H1 (cell line): ENCODE measurements at places on chromosomes 7 and 10.
A peak's percentile ranks its signal among the peaks of the same experiment; 100 is the strongest.

- no peak overlapping the region for H3K4me3 ChIP-seq
- no peaks in the 10 kb centered on the region for H3K27me3 ChIP-seq
- H3K36me3 ChIP-seq = no peaks in the 10 kb centered on the region
- no peak for DNase-seq
- H3K27ac ChIP-seq = no peak overlapping the region
These were observed 59.6 kb upstream of the CAPZA2 start for GRCh38 chr7:116802746-116803152.

GRCh38 chr10:36808625-36809362 lies 316.6 kb upstream of the ANKRD30A start:
- no peaks in the 10 kb centered on the region for H3K4me1 ChIP-seq
- no peak overlapping the region for H3K4me3 ChIP-seq
- H3K36me3 ChIP-seq = no peaks in the 10 kb centered on the region
- H3K27me3 ChIP-seq = no peaks in the 10 kb centered on the region

DNA sequence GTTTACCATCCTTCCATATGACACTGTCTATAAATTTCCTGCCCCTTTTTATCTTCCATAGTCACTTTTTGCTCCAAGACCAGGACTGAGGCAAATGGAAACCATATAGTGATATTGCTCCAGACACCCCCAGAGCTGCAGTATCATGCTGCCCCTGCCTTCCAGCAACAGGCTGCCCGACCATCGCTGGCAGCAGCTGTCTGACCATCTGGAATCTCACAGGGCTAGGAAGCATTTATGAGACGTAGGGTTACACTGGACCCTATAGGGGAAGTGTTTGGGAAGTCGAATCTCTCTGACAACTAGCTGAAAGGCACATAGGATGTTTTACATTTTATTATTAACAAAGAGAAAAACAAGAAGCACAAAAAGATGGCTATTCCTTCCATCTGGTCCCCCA lies 19.4 kb downstream of the ENO4 start:
- H3K27ac ChIP-seq = no peak overlapping the region
- DNase-seq = no peak
- peaks cover 6% of the 10 kb centered on the region for H3K4me1 ChIP-seq
- no peak overlapping the region for H3K4me3 ChIP-seq
- H3K27me3 ChIP-seq = peaks cover 1% of the 10 kb centered on the region
- H3K36me3 ChIP-seq = no peaks in the 10 kb centered on the region; the same call in 1 of the 2 replicates

GRCh38 chr7:155807789-155808548 lies 4.3 kb downstream of the SHH start:
- no peak overlapping the region for H3K27ac ChIP-seq
- peaks cover 51% of the 10 kb centered on the region for H3K4me1 ChIP-seq
- peaks cover 96% of the 10 kb centered on the region for H3K27me3 ChIP-seq
- no peaks in the 10 kb centered on the region for H3K36me3 ChIP-seq
- no peak for DNase-seq
- peak overlapping the region; percentile 9; the same call in 1 of the 2 replicates for H3K4me3 ChIP-seq

- no peak overlapping the region for H3K4me3 ChIP-seq
- H3K27me3 ChIP-seq = no peaks in the 10 kb centered on the region
- no peak overlapping the region for H3K27ac ChIP-seq
- H3K4me1 ChIP-seq = no peaks in the 10 kb centered on the region
- DNase-seq = no peak
These were observed 358.2 kb downstream of the FGFR2 start for GRCh38 chr10:121240011-121240410.

GRCh38 chr7:138691178-138691577 lies 10.0 kb downstream of the SVOPL start:
- no peaks in the 10 kb centered on the region for H3K27me3 ChIP-seq
- H3K36me3 ChIP-seq = no peaks in the 10 kb centered on the region
- no peak overlapping the region for H3K27ac ChIP-seq

- no peaks in the 10 kb centered on the region; the same call in 1 of the 2 replicates for H3K27me3 ChIP-seq
- no peak overlapping the region for H3K4me3 ChIP-seq
- no peak overlapping the region for H3K27ac ChIP-seq
- no peak for DNase-seq
These were observed 12.1 kb upstream of the NPVF start for GRCh38 chr7:25240340-25240739.

DNA sequence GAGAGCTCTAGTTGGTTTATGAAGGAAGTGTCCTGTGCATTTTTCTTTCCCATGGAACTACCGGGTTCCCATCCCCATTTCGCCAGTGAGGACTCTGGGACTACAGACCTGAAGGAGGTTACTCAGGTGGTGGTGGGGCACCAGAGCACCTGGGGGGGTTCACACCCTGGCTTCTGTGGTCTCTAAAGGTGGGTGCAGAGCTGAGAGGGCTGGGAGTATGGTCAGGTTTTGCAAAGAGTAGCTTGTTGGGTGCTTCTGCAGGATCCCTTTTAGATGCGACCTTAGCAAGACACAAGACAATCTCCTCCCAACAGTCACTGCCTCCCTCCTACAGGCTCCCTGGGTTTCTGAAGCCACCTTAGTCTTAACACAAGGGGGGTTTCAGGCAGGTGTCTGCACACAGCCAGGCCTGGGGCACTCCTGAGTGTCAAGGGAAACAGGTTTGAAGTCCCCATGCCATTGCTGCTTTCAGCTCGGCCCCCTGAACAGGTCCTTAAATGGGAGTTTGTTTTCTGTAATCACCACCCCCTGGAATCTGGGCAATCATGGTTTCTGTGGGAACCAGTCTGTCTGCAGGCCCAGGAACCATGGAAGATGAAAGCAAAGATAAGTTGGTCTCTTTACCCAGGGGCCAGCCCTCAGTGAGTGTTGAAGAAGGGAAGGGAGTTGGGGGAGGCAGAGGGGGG lies 9.9 kb upstream of the CXCL12 start:
- no peak overlapping the region for H3K4me3 ChIP-seq
- no peak for DNase-seq
- no peaks in the 10 kb centered on the region for H3K27me3 ChIP-seq
- H3K36me3 ChIP-seq = no peaks in the 10 kb centered on the region
- H3K4me1 ChIP-seq = peaks cover 4% of the 10 kb centered on the region; the same call in 1 of the 2 replicates

DNA sequence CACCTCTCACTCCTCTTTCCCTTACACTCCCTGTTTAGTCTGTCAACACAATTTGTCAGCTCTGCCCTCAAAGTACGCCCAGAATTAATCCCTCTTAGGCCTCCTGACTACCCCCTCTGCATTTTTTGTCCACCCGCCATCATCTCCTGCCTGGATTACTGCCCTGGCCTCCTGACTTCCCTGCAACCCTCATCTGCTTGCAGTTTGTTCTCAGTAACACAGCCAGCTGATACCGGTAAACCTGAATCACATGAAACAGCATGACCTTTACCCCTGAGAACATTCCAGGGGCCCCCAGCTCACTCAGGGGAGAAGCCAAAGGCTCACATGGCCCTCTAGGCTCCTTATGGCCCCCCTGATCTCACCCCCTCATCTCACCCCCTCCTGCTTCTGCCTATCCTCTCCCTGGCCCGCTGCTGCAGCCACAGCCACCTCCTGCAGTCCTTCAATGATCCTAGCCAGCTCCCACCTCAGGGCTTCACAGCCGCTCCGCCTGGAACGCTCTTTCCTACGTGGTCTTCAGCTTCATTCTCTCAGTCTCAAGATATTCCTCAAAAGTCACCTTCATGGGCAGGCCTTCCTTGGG lies 8.9 kb downstream of the C10orf53 start:
- no peaks in the 10 kb centered on the region for H3K36me3 ChIP-seq
- DNase-seq = no peak
- peak overlapping the region; percentile 51 for H3K4me3 ChIP-seq
- H3K27me3 ChIP-seq = peaks cover 56% of the 10 kb centered on the region
- peaks cover 23% of the 10 kb centered on the region for H3K4me1 ChIP-seq
- no peak overlapping the region for H3K27ac ChIP-seq

DNA sequence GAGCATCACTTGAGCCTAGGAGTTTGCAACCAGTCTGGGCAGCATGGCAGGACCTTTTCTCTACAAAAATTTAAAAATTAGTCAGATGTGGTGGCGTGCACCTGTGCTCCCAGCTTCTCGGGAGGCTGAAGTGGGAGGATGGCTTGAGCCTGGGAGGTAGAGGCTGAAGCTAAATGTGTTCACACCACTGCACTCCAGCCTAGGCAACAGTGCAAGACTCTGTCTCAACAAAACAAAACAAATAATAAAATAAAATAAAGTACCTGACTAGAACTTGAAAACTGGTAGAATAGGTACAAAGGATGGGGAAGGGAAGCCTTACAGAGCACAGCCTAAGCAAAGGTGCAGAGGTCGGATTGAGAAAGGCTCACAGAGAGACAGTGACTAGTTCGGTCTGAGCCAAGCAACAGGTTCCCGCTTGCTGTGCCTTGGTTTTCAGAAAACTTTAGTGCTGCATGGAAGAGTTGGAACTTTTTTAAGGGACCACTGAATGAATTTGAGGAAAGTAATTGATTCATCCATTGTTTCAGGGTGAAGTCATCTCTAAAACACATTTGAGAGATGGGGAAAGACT lies 100.1 kb upstream of the STK17A start:
- no peak overlapping the region for H3K4me3 ChIP-seq
- peak; percentile 11 for DNase-seq
- H3K27me3 ChIP-seq = no peaks in the 10 kb centered on the region
- H3K4me1 ChIP-seq = no peaks in the 10 kb centered on the region

GRCh38 chr10:759898-760477 lies 70.5 kb upstream of the DIP2C start:
- H3K27ac ChIP-seq = no peak overlapping the region
- no peaks in the 10 kb centered on the region for H3K36me3 ChIP-seq
- H3K27me3 ChIP-seq = no peaks in the 10 kb centered on the region
- no peak for DNase-seq

DNA sequence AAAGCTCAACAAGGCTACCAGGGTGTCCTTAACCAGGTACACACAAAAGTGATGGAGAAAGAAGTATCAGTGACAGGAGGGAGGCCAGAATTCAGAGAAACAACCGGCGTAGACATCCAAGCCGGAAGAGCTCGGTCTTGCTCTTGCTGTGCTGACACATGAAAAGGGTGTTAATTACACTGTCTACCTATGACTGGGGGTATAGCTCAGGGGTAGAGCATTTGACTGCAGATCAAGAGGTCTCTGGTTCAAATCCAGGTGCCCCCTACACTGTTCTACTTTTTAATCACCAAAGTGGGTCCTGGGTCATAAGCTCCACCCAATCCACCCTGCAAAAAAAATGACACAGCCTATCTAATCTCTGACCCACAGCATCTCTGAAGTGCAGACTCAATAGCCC lies 86.9 kb upstream of the ZNF746 start:
- H3K4me1 ChIP-seq = no peaks in the 10 kb centered on the region
- no peak overlapping the region for H3K4me3 ChIP-seq
- no peak overlapping the region for H3K27ac ChIP-seq
- no peaks in the 10 kb centered on the region for H3K36me3 ChIP-seq

DNA sequence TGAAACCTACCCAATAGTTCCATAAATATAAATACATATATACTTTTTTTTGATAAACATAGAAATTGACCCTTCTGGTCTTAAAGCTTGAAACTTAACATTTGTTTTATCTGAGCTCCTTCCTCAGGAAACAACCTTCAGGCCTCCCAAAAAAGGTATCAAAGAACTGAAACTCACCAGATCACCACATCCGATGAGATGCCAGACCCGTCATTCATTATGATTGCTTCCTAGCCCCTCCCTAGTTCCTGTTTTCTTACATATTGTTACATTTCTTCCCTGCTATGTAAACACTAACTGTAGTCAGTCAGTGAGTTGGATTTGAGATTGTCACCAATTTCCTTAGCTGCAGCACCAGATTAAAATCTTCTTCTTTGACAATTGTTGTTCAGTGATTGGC lies 663.6 kb downstream of the PCDH15 start:
- H3K27ac ChIP-seq = no peak overlapping the region
- no peaks in the 10 kb centered on the region for H3K4me1 ChIP-seq
- peaks cover 8% of the 10 kb centered on the region; the same call in 1 of the 2 replicates for H3K36me3 ChIP-seq
- H3K4me3 ChIP-seq = no peak overlapping the region

DNA sequence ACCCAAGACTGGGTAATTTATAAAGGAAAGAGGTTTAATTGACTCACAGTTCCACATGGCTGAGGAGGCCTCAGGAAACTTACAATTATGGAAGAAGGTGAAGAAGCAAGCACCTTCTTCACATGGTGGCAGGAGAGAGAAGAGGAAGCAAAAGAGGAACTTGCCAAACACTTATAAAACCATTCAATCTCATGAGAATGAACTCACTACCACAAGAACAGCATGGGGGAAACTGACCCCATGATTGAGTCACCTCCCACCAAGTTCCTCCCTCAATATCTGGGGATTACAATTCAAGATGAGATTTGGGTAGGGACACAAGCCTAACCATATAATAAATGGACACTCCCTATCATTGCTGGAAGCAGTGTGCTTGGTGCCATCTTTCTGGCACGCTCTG lies 506.3 kb downstream of the CALN1 start:
- no peaks in the 10 kb centered on the region for H3K4me1 ChIP-seq
- H3K36me3 ChIP-seq = no peaks in the 10 kb centered on the region

GRCh38 chr10:125824736-125825135 lies 1.4 kb downstream of the BCCIP start:
- H3K27ac ChIP-seq = no peak overlapping the region
- DNase-seq = no peak
- H3K4me1 ChIP-seq = no peaks in the 10 kb centered on the region
- H3K36me3 ChIP-seq = peaks cover 39% of the 10 kb centered on the region
- no peaks in the 10 kb centered on the region for H3K27me3 ChIP-seq
